Kidney (tissue), 22 donors: ENCODE measurements at places on chromosomes 2 and 18.

GRCh38 chr2:8761529-8762164 is 75.8 kb downstream of the KIDINS220 start:
- DNase-seq, result peak; percentile 64

DNA sequence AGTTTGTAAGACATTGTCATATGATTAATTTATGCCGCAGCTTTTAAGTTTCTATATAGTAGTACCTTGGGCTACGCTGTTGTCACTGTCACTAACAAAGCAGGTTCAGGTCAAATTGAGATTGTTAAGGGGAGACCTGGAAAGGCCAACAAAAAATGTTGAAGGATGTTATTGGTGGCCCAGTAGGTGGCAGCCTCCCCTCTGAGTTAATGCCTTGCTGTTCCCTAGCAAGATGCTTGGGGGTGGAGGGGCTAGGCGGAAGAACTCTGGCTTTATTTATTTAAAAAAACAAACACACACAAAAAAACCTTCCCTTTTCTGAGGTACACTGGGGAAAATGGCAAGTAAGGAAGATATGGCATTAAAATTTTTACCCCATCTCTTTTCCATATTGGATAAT is 128.3 kb upstream of the ATP5MC3 start:
- peak; percentile 46 for DNase-seq

DNA sequence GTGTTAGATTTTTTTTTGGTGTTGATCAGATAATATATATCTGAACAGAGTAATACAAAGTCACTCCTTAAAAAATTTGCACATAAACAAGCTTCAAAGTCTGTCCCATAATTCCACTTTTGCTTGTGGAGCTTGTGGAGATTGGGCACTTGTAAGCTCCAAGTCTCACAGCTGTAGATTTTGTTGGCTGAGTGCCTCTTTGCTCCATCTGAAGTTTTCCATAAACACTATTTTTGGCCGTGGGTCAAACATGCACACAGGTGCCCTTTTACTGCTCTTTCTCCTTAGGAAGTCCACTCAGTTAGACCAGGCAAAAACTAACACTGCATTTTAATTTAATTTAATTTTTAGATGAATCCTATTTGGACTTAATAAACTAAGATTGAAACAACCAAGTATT is 3.6 kb upstream of the KCNJ13 start:
- no peak for DNase-seq

DNA sequence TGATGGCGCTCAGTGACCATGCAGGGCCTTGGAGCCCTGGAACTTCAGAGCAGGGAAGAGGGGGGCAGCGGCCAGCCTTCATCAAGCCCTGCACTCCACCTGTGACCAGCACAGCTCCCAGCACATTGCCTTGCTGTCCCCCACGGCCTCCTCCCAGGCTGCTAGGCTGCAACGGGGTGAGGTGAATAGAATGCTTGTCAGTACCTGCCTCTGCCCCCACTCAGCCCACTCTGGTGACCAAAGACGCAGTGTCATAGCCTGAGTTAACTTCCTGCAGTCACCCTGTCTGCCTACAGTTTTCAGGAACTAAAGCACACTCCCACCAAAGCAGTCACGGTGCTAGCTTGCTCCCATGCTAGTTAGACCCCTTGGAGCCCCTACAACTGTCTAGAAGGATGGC is 72.1 kb downstream of the STPG4 start:
- no peak for DNase-seq

DNA sequence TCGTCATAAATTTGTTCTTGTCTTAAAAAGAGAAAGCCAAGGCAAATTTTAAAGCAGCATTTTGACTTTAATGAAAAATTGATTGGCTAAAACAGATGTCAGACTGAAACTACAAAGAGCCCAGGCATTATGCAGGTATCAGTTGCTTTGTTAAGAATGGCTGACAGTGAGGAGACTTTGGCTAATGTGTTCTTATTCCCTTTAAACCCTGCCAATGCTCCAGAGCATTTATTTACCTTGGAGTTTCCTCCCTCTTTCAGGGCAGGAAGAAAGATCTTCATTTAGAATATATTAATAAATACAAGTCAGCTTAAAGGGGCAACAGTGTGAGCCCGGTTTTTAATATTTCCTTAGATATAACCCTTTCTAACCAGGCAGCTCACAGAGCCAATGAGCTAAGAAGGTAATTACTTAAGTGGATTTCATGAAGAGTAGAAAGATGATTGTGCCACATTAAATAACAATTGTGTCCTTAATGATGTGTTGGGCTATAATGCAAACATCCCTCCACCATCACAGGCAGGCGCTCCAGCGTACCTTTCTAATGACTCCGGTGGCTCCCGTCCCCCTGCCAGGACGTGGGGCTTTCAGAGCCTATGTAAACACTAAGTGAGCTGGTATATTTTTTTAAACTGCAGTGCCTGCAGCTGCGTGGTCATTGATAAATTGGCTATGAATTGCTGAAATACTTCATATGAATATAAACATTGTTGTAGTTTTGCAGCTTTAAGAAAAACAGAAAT is 349.4 kb upstream of the POU3F3 start:
- DNase-seq, result no peak

DNA sequence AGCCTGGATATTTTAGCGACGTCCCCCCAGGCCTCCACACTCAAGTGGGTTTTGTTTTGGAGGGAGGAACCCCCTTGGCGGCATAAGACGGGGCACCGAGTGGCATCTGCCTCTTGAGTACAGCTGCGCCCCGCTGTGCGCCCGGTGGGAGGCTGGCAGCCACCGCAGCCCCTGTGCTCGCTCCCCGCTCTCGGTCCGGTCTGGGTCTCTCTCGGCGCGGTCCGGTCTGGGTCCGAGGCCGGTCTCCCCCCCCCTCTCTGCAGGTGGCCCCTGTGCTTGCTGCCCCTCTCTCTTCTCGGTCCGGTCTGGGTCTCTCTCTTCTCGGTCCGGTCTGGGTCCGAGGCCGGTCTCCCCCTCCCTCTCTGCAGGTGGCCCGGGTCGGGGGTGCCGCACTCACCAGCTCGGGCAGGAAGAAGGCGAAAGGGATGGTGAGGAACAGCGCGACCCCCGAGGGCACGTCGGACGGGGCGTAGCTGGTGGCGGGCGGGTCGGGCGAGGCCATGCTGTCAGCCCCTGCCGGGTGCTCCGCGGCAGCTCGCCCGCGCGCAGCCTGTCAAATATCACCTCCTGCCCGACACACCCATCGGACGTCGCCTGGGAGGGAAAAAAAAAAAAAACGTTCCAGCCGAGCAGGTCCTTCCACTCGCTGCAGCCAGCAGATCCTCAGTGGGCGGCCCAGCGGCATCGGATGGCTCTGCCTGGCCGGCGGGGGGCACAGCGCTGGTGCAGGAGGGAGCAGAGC is at the start of gene MALL:
Gene MALL (minus strand): TSS at position 532 of the 742 bp plus-strand sequence. CDS start 30 bp downstream, at position 502.
- peak; percentile 65 for DNase-seq
